ENCODE measurements at places on chromosomes 7 and 10.
A peak's percentile ranks its signal among the peaks of the same experiment; 100 is the strongest.

GRCh38 chr7:650339-651031 is 76.0 kb upstream of the DNAAF5 start:
- no peak for DNase-seq

DNA sequence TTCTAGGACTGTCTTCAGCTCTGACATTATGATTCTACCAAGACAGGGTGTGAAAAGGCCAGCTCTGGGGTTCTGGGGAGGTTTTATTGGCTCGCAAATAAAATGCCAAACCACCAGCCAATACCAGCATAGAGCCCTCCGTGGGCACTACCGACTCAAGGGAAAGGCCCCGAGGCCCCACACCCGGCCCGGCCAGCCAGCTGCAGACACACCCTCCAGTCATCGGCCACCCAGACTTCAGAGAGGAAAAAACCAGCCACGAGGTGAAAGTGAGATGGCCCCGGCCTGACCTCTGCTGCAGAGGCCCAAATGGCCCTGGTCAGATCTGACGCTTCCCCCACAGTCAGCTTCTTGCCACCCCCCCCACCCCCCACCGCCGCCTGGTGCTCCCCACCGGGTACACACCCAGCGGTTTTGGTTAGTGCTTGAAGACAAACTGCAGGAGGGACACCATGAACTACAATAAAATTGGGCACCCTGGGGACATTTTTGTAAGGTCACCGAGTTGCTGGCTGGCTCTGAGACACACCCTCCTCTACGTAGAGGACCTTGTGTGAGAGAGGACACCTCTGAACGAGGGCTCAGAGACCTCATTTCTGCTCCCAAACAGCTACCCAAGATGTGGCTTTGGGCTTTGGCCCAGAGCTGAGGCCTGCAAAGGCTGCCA is 79.9 kb downstream of the PRKAG2 start:
- no peak for DNase-seq

DNA sequence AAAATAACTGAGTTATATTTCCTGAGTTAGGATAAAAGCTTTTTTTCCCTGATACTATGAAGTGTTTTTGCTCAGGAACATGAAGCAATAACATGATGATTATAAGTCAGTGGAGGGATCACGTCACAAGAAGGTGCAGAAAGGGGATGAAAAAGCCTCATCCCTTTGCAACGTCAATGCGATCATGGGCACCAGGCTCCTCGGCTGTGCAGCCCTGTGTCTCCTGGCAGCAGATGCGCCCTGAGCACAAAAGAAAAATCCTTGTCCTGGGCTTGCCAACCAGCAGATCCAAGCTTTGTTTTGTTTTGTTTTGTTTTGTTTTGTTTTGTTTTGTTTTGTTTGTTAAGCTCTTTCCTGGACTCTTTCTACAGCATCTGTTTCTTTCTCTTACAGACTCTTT is 103.5 kb upstream of the PRSS1 start:
- peak; percentile 47 for DNase-seq

- DNase-seq: no peak
Observed at GRCh38 chr10:23824822-23825221, 384.1 kb upstream of the KIAA1217 start.

DNA sequence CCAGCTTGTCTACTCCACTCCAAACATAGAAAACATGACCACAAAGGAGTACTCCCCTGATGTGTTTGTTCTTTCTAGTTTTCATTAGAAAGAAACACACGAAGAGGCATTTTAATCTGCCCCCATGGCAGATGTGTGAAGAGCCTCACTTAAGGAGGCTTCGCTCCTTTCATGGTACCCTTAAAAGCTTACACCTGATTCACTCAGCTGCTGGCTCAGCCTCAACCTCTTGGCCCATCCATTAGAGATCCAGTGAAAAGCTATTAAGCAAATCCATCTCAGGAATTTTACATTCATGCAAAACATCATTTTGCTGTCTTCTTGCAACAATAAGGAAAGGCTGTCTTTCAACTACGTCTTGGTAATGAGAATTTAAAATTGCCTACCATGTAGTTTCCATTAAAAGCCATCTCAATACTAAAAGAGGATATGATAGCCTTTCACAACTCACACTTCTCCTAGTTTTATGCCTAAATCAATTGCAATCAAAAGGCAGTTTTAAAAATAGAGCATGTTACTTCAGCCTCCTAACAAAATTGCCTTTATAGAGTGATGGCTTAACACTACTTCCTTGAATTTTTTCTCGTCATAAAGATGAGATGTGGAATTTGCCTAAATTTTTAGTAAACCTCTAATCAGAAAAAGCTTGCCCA is 22.7 kb downstream of the MACC1 start:
- DNase-seq: no peak

DNA sequence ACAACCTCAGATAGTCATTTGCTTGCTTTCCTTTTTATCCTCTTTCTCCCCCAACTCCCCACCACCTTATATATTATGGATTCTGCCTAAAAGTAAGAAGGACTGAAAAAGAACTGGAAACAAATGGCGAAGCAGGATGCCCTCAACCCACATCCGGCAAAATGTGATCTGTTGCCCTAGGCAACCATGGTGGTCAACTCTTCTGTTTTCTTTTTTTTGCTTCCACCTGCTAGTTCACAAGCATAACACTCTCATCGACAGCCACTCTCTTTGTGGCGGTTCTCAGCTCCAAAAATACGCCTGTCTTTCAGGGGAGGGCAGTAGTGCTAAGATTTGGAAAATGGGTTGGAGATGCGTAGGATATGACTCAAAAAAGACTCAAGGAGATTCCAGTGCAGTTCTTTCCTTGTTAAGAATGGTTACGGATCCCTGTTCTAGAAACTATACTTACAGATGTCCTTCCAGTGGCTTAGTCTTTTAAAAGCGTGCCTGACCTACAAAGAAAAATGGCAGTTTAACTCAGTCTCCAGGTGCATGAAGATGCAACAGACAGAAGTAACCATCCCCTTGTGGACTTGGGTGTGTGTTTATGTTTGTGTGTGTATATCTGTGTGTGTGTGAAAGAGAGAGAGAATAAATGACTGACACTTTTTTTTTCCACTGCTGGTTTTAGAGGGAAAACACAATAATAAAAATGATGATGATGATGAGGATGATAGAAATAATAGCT is 10.7 kb downstream of the APBB1IP start:
- no peak for DNase-seq

DNA sequence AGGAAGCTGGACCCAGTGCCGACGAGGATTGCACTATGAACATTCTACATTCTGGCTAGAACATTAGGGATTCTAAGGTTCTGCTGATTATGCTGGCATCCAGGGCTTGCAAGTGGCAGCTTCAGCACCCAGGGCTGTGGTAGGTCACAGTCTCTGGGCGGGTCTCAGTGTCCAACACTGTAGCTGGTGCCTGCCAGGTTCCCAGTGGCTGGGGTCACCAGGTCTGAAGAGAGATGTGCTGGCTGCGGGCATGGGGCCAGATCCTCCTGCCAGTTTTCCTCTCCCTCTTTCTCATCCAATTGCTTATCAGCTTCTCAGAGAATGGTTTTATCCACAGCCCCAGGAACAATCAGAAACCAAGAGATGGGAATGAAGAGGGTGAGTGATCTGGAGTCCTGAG is at the start of gene PTTG1IP2:
Gene PTTG1IP2 (plus strand): TSS at position 86 of the 400 bp plus-strand sequence. CDS start 148 bp downstream, at position 234.
- no peak for DNase-seq

- no peak for DNase-seq
Observed at GRCh38 chr7:128727239-128727638, 11.9 kb upstream of the CALU start.

GRCh38 chr7:664997-665735 is 61.3 kb upstream of the DNAAF5 start:
- DNase-seq: no peak

- DNase-seq: no peak
Observed at GRCh38 chr7:85239109-85239508, 52.3 kb upstream of the SEMA3D start.

- DNase-seq: peak; percentile 90
Observed at GRCh38 chr10:72889391-72889831, 4.1 kb upstream of the OIT3 start.

GRCh38 chr7:152006336-152006735 is 19.1 kb upstream of the GALNT11 start:
- DNase-seq: no peak

DNA sequence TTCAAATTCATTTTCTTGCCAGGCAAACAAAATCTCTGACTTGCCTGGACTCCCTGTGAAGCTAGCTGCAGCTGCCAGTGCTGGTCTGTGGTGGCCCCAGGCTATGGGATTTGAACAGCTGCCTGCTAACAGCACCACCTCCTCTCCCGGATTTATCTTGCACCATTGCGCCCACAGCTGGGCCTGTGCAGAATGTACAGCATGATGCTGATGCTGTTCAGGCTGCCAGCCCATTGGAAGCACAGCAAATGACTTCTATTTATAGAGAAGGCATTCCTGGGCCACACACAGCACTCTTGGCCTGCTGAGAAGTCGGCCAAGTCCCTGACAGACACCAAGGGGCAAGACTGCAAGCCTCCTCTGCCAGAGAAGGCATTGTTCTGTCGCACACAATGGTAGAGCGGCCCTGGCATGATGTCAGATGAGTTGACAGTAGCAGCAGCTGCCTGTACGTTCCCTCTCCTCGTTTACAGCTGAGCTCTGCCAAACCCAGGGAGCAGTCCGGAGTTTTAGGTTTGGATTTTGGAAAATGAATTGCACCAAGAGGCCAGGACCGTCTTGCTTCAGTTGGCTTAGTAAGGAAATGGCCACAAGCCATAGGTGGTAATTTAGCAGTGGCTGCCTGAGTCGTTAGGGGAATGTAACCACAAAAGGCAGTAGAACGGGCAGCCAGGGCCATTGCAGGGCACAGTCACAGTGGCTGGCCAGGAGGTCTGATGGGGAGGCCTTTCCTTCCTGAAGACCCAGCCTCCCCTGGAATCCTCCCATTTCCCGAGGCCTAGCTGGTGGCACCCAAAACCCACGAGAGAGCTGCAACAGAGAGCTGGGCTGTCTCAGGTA is 38.5 kb downstream of the MTURN start:
- DNase-seq: peak; percentile 87

- no peak for DNase-seq
Observed at GRCh38 chr10:33178026-33178755, 156.3 kb downstream of the NRP1 start.

DNA sequence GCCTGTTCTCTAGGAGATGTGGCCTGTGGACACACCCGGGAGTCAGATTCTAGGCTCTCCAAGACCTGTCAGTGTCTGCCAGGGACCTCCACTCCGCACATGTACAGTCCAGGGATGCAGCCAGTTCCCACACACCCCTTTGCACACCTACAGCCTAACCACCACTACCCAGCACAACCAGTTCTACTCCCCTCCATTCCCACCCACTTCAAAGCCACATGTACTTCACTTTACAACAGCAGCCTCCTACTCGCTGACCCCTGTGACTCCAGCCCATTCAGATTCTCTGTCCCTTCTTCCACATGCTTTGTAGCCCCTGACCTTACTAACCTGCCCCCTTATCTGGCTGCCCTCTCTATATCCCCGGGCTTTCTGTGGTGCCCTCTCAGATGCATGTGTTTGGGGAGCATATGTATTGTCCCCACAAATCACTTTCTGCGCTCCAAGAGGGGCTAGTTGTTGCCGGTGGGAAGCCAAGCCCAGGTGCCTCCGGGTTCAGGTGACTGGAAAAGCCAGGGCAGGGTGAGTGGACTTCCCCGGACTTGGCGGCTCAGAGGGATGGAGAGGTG is 7.2 kb downstream of the LBX1 start:
- no peak for DNase-seq

- DNase-seq: no peak
Observed at GRCh38 chr10:15027741-15028140, 16.0 kb upstream of the OLAH start.

GRCh38 chr10:48406658-48407057 is 100.2 kb downstream of the MAPK8 start:
- DNase-seq: no peak

GRCh38 chr7:14197280-14197679 is 207.8 kb upstream of the ETV1 start:
- DNase-seq: peak; percentile 63

DNA sequence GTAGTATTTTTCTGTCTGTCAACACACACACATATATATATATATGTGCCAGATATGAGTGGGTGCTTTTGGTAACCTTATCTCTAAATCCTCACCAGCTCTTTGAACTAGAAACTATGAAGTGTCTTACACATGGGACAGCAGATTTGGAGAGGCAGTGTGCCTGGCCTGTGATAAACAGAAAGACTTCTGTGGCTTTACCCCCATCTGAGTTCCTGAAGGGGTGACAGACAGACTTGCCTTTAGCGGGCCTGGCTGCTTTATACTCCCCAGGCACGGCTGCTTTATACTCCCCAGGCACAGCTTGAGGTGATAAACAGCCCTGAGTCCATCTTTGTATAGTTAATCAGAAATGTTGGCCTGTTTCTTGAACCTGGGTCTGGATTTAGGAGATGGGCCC is 5.6 kb downstream of the BAG3 start:
- no peak for DNase-seq

DNA sequence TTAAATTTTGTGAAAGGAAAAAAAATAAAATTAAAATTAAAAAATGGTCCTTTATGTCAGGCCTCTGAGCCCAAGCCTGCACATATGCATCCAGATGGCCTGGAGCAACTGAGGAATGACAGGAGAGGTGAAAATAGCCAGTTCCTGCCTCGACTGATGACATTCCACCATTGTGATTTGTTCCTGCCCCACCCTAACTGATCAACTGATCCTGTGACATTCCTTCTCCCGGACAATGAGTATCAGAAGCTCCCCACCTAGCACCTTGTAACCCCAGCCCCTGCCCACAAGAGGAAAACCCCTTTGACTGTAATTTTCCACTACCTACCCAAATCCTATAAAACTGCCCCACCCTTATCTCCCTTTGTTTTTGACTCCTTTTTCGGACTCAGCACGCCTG is 972.2 kb upstream of the GHITM start:
- DNase-seq: no peak

- no peak for DNase-seq
Observed at GRCh38 chr7:76505168-76506080, 4.9 kb upstream of the UPK3B start.

Data from NCI-H1105 (cell line).